ENCODE measurements at places on chromosomes 12 and 14. TPM values are rescaled to one million over a fixed set of nuclear protein-coding genes. Genes with fewer than 3 reads are reported as not detected.

Gene RTL1
- total RNA-seq, result not detected

Gene DLK1
- total RNA-seq, result not detected

Gene TAS2R20
- 0.21 TPM for total RNA-seq

Gene TUNAR
- total RNA-seq, result not detected

Gene PPP4R3A
- 42.0 TPM for total RNA-seq

Gene POTEG
- total RNA-seq, result not detected

Gene MYF6
- not detected for total RNA-seq

Gene STXBP6
- not detected for total RNA-seq

Gene CKAP4
- total RNA-seq, result 115 TPM

Gene KCNK10
- total RNA-seq, result not detected

Gene EGLN3
- 18.0 TPM for total RNA-seq

Gene CD27
- not detected for total RNA-seq

Gene KERA
- total RNA-seq, result not detected

Gene RAD9B
- total RNA-seq, result 0.49 TPM

Gene RPL10L
- total RNA-seq, result not detected

Gene TMEM63C
- total RNA-seq, result 22.3 TPM

Gene ERBB3
- total RNA-seq, result 36.5 TPM

Gene OR6C2
- total RNA-seq, result not detected

Gene CBLN3
- 0.56 TPM for total RNA-seq

Gene PTPN6
- 21.0 TPM for total RNA-seq

Gene TMEM253
- 0.49 TPM for total RNA-seq

Gene SLC7A8
- total RNA-seq, result 19.0 TPM
